ENCODE measurements at places on chromosomes 12 and 14.

DNA sequence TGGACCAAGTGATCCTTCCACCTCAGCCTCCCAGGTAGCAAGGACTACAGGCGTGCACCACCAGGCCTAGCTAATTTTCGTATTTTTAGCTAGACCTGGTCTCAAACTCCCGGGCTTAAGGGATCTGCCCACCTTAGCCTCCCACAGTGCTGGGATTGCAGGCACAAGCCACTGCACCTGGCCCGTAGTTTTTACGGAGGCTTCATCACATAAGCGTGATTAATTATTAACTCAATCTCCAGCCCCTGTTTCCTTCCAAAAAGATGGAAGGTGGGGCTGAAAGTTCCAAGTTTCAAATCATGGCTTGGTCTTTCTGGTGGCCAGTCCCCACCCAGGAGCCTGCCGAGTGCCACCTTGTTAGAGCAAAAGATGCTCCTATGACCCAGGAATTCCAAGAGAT lies 22.5 kb upstream of the HIF1A start:
- DNase-seq: no peak

DNA sequence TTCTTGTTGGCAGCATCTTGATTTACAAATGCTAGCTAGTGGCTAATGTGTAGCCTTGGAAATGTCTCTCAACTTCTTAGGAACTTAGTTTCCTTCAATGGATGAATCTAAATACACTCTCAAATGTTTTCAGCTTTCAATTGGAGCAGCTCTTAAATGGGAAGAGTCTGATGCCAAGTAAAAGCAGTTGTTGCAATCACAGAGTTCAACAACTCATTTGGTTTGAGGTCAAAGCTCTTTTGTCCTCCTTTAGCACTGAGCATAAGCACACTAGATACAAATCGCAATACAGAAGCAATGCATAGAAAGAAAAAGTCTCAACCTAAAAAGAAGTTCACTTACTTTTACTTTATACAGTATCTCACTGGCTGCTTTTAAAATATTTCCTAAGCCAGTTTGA lies 986.1 kb upstream of the FLRT2 start:
- DNase-seq: no peak

DNA sequence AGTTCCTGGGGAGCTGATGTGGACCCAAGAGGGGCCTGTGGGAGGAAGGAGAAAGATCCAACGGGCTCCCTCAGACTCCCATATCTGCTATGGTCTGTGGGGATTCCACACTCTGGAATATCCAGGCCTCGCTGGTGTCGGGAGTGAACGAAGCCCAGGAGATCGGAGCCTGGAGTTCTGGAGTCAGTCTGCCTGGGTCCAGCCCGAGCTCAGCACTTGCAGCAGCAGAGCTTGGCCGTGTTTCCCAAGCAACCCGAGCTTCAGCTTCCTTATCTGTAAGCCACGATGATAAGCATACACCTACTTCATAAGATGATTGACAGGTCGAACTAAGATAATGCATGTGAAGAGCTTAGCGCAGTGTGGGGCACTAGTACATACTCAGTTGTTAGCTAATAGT lies 10.1 kb downstream of the LTBP2 start:
- DNase-seq: no peak

DNA sequence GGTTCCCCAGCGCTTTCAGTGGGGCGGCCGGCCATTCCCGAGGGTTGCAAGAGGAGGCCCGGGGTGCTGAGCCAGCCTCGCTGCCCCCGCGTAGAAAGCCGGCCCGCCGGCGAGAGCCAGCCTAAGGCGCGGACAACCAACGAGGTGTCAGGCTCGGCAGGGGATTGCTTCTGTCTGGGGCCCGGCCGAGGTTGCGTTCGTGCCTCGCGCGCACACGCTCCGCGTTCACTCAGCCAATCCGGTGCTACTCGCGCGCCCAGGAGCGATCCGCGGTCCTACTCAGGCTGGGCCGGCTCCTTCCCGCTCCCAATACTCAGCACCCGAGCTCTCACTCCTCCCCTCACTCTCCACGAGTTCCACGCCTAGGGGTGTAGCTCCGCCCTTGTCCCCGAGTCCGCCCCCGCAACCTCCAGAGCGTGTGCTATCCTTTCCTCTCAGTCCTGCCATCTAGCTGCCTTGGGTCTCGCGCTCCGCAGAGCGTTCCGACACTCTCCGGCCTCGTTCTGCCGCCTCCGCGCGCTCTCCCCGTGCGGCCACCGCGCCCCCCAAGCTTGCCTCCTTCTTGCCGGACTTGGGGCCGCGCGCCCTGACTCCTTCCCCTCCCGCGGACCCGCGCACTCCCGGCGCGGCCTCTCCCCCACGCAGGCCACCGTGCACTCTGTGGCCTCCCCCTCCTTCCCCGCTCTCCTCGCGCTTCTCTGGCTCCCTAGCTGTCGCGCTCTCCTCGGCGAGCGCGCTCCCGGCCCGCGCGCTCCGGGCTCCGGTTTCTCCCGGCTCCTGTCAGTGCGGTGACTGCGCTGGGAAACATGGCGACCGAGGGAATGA lies at the start of gene GPHN:
TSS of gene GPHN (plus strand) at position 426 of the 825 bp plus-strand sequence.
- DNase-seq: peak; percentile 85

GRCh38 chr12:62258941-62259630 lies 1.1 kb upstream of the USP15 start:
- no peak for DNase-seq

DNA sequence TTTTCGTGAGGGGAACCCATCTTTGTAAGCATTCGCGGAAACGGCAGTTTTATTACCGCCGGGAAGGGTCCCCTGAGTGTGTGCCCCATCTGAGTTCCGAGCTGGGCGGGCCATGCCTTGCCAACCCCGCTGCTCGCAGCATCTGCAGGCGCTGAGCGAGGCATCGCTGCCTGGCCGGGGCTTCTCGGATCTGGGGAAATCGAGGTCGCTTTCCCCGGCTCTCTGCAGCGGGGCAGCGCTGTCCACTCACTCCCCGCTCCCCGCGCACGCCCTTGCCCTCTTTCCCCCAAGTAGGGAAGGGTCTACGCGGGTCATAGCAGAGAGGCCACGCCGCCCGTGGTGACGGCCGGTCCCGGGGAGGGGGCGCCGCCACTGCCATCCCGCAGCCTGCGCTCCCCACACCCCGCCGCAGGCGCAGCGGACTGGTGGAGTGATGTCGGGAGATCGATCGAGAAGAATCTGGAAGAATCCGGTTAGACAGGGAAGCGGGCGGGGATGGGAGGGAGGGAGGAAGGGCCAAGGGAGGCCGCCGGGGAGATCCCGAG lies 507 bp upstream of the FKBP4 start:
- no peak for DNase-seq
